ENCODE measurements at places on chromosomes 3 and 15. TPM values are rescaled to one million over a fixed set of nuclear protein-coding genes. Genes with fewer than 3 reads are reported as not detected.

- no peak for DNase-seq
Measured at GRCh38 chr3:100269410-100270214, 8.8 kb downstream of the TBC1D23 start.

The PAQR9 gene
- total RNA-seq = 0.94 TPM

The LINGO1 gene
- 45.7 TPM for total RNA-seq

GRCh38 chr3:134682196-134682880, 31.5 kb upstream of the KY start:
- DNase-seq = no peak

- no peak for DNase-seq
Measured at GRCh38 chr3:163159306-163159705, 1662.7 kb downstream of the OTOL1 start.

- no peak for DNase-seq
Measured at GRCh38 chr15:70566989-70567388, 196.4 kb downstream of the UACA start.

DNA sequence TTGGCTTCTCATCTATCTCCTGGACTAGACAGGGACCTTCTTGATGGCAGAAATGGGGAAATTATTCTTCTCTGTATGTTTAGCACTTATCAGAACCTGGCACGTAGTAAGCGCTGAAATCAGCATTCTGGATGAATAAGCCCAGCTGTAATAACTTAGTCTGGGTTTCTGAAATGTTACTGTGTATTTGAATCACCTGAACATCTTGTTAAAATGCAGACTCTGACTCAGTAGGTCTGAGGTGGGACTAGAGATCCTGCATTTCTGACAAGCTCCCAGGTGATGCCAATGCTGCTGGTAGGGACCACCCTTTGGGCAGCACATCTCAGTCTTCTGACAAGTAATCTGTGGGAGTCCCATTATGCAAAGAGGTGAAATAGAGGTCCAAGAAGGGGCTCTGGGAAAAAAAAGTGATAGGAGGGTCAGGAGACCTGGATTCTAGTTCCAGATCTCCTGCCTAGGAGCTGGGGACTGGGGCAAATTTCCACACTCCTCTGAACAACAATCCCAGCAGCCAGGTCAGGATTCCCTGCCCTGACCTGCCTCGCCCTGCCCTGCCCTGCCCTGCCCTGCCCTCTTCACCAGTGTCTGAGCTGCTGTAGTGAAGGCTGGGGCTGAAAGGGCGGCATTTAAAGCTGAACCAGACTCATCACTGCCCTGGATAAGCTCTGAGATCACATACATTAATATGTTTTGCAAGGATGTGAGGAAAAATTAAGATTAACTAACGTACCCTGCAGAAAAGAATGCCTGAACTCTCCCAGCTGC, 17.2 kb upstream of the SLC6A11 start:
- DNase-seq = no peak

- no peak for DNase-seq
Measured at GRCh38 chr3:111915905-111916304, 56.8 kb downstream of the PHLDB2 start.

The CPNE9 gene
- 0.31 TPM for total RNA-seq

The ARGFX gene
- not detected for total RNA-seq

The GNAT1 gene
- not detected for total RNA-seq

The EOMES gene
- 14.5 TPM for total RNA-seq

DNA sequence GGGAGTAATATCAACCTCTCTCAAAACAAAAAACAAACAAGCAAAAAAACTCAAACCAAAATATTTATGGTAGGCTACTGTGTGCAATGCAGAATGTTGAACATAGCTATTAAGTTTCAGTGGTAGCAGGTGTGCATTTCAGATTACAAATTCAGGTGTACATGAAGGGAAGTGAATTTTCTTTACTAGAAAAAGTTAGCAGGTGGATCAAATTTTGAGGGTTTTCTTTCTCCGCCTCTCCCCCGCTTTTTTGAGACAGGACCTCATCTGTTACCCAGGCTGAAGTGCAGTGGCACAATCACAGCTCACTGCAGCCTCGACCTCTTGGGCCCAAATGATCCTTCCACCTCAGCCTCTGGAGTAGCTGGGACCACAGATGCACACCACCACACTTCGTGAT, 109.7 kb upstream of the GOLIM4 start:
- no peak for DNase-seq

The MEIS2 gene
- 151 TPM for total RNA-seq

The HGD gene
- total RNA-seq = 1.1 TPM

The SMAD6 gene
- total RNA-seq = 1.9 TPM

GRCh38 chr3:10550705-10551104, 45.3 kb upstream of the ATP2B2 start:
- no peak for DNase-seq

The MORC1 gene
- total RNA-seq = 0.31 TPM

The HLTF gene
- total RNA-seq = 115 TPM

The CSK gene
- total RNA-seq = 24.0 TPM

The ZNF80 gene
- total RNA-seq = not detected

GRCh38 chr3:24037971-24038370, 92.9 kb downstream of the NR1D2 start:
- no peak for DNase-seq

The TNK2 gene
- total RNA-seq = 10.1 TPM
